ENCODE measurements at places on chromosomes 5 and 9. TPM values are rescaled to one million over a fixed set of nuclear protein-coding genes. Genes with fewer than 3 reads are reported as not detected.

DNA sequence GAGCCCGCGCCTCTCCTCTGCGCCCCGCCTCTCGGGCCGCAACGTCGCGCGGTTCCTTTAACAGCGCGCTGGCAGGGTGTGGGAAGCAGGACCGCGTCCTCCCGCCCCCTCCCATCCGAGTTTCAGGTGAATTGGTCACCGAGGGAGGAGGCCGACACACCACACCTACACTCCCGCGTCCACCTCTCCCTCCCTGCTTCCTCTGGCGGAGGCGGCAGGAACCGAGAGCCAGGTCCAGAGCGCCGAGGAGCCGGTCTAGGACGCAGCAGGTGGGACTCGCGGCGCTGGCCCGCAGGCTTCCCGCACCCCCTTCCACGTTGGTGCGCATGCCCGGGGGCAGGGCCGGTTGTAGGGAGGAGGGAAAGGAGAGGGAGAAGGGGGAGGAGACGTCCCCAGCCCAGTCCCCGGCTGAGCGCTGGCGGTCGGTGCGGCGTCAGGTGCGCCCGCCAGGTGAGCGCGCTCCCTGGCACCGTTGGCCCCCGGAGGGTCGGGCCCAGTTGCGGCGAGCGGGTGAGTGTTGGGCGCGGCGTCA lies at the start of gene OCLN:
TSS of gene OCLN (plus strand) at position 400 of the 532 bp plus-strand sequence. CDS start 11,455 bp downstream, outside the sequence.
- peak; percentile 88 for DNase-seq

DNA sequence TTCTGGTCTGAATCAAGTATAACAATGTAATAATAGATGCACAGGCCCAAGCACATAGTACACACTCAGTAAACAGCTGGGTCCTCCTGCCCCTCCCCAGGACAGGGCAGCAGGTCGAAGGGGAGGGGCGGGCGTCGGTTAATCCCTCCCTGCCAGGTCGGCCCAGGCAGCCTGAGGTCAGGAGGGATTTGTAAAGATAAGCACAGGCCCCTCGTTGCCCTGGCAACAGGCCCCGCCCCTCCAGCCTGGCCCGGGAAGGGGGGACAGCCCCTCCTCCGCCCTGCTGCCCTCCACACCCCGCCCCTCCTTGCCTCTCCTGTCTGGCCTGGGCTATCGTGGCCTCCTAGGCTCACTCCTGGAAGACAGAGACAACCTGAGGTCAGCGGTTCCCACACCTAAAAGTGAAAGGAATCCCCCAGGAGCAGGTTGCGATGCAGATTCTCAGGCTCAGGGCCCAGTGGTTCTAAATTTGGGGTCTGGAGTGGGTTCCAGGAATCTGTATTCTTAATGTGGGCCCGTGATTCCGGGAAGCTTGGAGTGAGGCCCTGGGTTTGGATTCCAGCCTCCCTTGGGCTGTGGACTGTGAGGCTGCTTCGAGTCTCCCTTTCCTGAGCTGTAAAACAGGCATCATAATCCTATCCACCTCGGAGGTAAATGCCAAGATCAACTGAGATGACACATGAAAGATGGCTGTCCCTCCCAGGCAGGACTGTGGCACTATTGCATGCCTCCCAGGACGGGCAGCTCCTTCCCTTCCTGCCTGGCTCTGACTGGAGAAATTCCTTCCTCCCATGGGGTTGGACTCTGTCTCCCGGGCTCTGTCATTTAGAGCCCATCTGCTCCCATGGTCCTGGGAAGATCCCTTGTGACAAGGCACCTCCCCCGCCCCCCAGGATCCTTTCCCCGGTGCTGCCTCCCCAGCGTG lies 4.4 kb downstream of the CRB2 start:
- DNase-seq = peak; percentile 82

The SLC6A7 gene
- 0.06 TPM for total RNA-seq

GRCh38 chr5:109690975-109691574 lies 1.3 kb downstream of the MAN2A1 start:
- peak; percentile 80 for DNase-seq

- DNase-seq = no peak
Observed at GRCh38 chr9:109619310-109619709, 121.2 kb upstream of the PTPN3 start.

GRCh38 chr5:5246736-5247135 lies 106.6 kb downstream of the ADAMTS16 start:
- DNase-seq = no peak

The SH3RF2 gene
- 11.9 TPM for total RNA-seq

The SHISAL2B gene
- total RNA-seq = not detected

The APBA1 gene
- 1.7 TPM for total RNA-seq

The MAP1B gene
- total RNA-seq = 44.0 TPM

The ARSK gene
- total RNA-seq = 6.2 TPM

The COL15A1 gene
- 0.74 TPM for total RNA-seq

DNA sequence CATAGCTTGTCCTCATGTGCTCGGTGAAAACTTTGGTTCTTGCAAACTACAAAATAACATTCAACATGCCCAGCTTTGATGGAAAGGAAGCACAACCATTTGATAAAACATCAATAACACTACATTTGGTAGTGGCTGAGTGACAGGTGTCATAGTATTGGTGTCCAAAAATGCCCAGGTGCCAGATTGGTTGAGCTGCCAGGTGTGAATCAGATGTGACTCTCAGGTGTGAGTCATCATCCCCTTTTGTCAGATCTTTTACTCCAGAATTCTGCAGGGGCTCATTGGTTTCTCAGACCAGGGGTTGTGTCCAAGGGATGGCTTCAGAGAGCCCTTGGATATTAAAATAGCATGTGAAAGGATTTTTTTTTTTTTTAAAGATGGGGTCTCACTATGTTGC lies 22.5 kb upstream of the POMT1 start:
- no peak for DNase-seq
